ENCODE measurements at places on chromosomes 4 and X. TPM values are rescaled to one million over a fixed set of nuclear protein-coding genes. Genes with fewer than 3 reads are reported as not detected.

PHEX gene
- total RNA-seq, result 1.0 TPM

EGFL6 gene
- total RNA-seq, result not detected

SPANXN3 gene
- not detected for total RNA-seq

MFSD8 gene
- 12.8 TPM for total RNA-seq

GPC4 gene
- 6.4 TPM for total RNA-seq

RASL11B gene
- 0.07 TPM for total RNA-seq

CCNA2 gene
- 78.0 TPM for total RNA-seq

SLITRK4 gene
- total RNA-seq, result 2.3 TPM

FAM53A gene
- 3.1 TPM for total RNA-seq

LRAT gene
- 0.55 TPM for total RNA-seq

- no peaks in the 10 kb centered on the region for H3K27me3 ChIP-seq
- H3K4me3 ChIP-seq, result no peak overlapping the region
- no peak overlapping the region for H3K27ac ChIP-seq
- H3K36me3 ChIP-seq, result peaks cover 17% of the 10 kb centered on the region
- H3K4me1 ChIP-seq, result peaks cover 3% of the 10 kb centered on the region
Observed at GRCh38 chr4:94221916-94222315, 14.3 kb downstream of the SMARCAD1 start.

GRCh38 chr4:96131186-96131585 lies 291.3 kb downstream of the PDHA2 start:
- no peaks in the 10 kb centered on the region for H3K36me3 ChIP-seq
- H3K4me1 ChIP-seq, result no peaks in the 10 kb centered on the region
- H3K27ac ChIP-seq, result no peak overlapping the region
- no peak for DNase-seq

DNA sequence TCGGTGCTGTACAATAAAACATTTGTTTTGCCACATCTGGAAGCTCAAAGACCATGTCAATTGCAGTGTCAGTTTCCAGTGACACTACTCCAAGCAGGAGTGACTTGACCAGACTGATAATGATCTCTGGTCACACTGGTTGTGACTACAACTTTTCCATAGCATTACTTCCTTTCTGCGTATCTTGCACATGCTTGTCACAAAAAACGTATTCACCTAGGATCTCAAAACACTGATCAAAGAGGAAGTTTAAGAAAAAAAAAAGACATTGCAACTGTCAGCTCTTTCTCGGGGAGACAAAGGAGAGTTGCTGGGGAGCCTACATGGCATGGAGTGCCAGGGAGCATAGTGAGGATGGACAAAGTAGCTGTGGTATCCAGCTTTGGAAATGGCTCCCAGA lies 60.6 kb downstream of the OPHN1 start:
- H3K36me3 ChIP-seq, result no peaks in the 10 kb centered on the region
- no peak for DNase-seq
- H3K4me1 ChIP-seq, result no peaks in the 10 kb centered on the region
- H3K27ac ChIP-seq, result no peak overlapping the region

- no peak for DNase-seq
- no peaks in the 10 kb centered on the region for H3K4me1 ChIP-seq
- H3K4me3 ChIP-seq, result no peak overlapping the region
- H3K27ac ChIP-seq, result no peak overlapping the region
Observed at GRCh38 chr4:150318971-150319370, 240.7 kb downstream of the DCLK2 start.

GRCh38 chr4:138577145-138577544 lies 335.0 kb upstream of the SLC7A11 start:
- no peak overlapping the region for H3K27ac ChIP-seq
- H3K4me1 ChIP-seq, result no peaks in the 10 kb centered on the region
- no peaks in the 10 kb centered on the region for H3K27me3 ChIP-seq
- DNase-seq, result no peak
- H3K4me3 ChIP-seq, result no peak overlapping the region
- H3K36me3 ChIP-seq, result no peaks in the 10 kb centered on the region

DNA sequence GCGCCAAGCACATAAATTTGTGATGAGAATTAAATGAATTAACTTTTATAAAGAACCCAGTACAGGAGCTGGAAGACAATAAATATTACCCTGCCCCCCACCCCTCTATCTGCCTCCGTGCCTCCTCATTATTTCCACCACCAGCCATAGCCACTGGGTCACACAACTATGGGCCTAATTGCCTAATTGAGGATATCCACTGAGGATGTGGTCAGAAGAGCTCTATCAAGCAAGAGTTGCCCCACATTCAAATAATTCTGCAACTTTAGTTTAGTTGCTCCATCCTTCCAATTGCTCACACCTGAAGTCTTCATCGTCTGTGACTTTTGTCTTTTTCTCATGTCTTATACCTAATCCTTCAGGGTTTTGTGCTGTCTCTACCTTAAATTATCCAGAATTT lies 9.5 kb upstream of the CXCL8 start:
- no peaks in the 10 kb centered on the region for H3K27me3 ChIP-seq
- H3K4me3 ChIP-seq, result no peak overlapping the region
- no peak for DNase-seq
- no peaks in the 10 kb centered on the region for H3K36me3 ChIP-seq
- H3K4me1 ChIP-seq, result peaks cover 78% of the 10 kb centered on the region
- peak overlapping the region; percentile 97 for H3K27ac ChIP-seq

- H3K27me3 ChIP-seq, result no peaks in the 10 kb centered on the region
- no peaks in the 10 kb centered on the region for H3K36me3 ChIP-seq
- peak; percentile 42 for DNase-seq
- no peak overlapping the region for H3K27ac ChIP-seq
- no peak overlapping the region for H3K4me3 ChIP-seq
Observed at GRCh38 chrX:110383414-110383813, 24.8 kb downstream of the RTL9 start.

DNA sequence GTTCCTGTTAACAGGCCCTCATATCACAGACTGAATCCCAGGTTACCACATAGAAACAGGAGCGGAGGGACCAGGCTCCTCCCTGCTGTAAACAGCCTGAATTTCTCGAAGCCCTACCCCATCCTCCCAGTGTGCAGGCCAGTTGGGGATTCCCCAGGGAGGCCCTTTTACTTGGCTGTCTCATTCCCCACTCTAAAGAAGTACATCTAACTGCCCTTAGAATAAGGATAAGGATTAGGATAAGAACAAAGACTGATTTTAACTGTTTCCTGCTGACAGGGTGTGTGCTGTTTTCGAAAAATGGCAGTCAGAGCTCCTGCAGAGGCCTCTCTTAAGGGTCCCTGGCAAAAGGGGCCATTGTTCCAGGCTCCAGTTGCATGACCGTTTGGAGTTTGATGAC lies 133.7 kb downstream of the PAPSS1 start:
- no peaks in the 10 kb centered on the region for H3K4me1 ChIP-seq
- H3K36me3 ChIP-seq, result no peaks in the 10 kb centered on the region
- no peak overlapping the region for H3K4me3 ChIP-seq
- no peaks in the 10 kb centered on the region for H3K27me3 ChIP-seq
- no peak overlapping the region for H3K27ac ChIP-seq

DNA sequence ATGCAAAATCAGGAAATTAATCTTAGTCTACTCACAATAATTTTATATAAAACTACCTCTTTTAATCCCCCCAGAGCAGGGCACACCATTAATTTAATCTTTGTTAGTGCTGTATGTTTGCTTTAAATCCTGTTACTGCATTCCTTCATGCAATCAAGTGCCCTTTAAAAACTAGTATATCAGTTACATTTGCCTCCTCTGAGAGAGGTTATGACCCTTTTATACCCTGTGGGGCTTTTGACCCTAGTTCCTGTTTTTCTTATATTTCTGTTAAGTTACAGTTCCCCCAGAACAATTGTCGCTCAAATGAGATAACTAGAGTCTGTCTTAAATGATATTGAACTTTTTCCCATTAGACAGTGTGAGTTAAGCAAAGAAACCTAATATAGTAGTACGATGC lies 46.2 kb downstream of the GPC4 start:
- DNase-seq, result no peak
- no peaks in the 10 kb centered on the region for H3K36me3 ChIP-seq
- H3K4me3 ChIP-seq, result no peak overlapping the region
- no peaks in the 10 kb centered on the region for H3K4me1 ChIP-seq

- no peak overlapping the region for H3K4me3 ChIP-seq
- H3K36me3 ChIP-seq, result no peaks in the 10 kb centered on the region
- H3K27ac ChIP-seq, result no peak overlapping the region
- DNase-seq, result peak; percentile 54
- H3K27me3 ChIP-seq, result peaks cover 15% of the 10 kb centered on the region
Observed at GRCh38 chrX:138742217-138742616, 30.7 kb upstream of the FGF13 start.

- DNase-seq, result no peak
- H3K27ac ChIP-seq, result no peak overlapping the region
- no peak overlapping the region for H3K4me3 ChIP-seq
- no peaks in the 10 kb centered on the region for H3K36me3 ChIP-seq
- no peaks in the 10 kb centered on the region for H3K27me3 ChIP-seq
- no peaks in the 10 kb centered on the region for H3K4me1 ChIP-seq
Observed at GRCh38 chrX:148728901-148729300, 228.5 kb downstream of the AFF2 start.

DNA sequence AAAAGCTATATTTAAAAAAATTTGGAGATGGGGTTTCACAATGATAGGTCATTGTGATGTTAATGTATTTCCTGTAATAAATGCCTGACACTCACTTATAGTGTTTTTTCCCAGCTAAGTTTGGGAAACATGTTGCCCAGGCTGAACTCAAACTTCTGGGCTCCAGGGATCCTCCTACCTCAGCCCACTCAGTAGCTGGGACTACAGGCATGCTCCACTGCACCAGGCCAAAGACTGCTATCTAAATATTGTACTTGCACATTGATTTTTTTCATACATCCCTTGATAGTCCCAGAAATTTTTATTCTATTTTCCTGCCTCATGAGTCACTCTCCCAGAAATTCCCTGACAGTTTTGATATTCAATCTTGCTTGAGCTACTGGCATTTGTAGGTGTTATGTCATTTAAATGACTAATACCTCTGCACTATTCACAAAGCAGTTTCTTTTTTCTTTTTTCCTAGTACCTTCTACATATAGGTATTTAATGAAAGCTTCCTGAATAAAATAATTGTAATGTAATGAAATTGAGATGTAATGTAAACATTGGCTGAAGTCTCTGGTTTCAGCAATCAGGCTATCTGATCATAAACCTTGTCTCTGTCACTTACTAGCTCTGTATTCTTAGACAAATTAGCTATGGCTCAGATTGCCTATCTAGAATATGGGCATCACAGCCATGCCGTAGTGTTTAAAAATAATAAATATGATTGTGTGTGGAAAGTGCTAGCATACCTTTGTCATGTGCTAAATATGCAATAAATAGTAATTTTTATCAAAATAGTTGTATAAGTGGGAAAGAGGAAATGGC lies 1973.0 kb upstream of the AGA start:
- H3K27ac ChIP-seq, result peak overlapping the region; percentile 53
- DNase-seq, result peak; percentile 37

DNA sequence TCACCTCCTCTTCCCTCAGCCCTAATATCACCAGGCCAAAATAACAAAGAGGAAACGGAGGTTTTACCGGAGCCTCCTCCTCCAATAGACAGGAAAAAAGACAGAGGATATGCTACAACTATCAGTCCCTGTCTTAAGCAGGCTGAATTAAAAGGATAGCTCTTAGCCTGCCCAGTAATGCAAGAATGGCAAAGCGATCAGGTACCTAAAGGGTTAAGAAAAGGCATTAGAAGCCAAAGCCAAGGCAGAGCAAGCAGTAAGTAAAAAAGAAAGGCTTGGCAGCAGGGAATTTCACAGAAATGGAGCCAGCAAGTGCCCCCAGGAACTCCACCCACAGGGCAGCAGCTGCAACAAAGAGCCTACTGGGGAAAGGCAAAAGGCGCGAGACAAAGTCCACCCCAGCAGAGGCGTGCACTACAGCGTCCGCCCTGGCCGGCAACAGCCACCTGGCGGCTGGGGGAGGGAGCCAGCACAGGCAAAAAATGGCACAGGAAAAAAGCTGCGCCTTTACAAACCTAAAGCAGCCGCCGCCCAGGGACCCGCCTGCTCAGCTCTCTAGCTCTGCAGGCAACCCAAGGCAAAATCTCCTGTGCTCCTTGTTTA lies 220.6 kb upstream of the ZC4H2 start:
- no peaks in the 10 kb centered on the region for H3K36me3 ChIP-seq
- peak overlapping the region; percentile 50 for H3K4me3 ChIP-seq
- peak; percentile 44 for DNase-seq
- H3K27ac ChIP-seq, result no peak overlapping the region
- no peaks in the 10 kb centered on the region for H3K27me3 ChIP-seq
- H3K4me1 ChIP-seq, result no peaks in the 10 kb centered on the region

- H3K27me3 ChIP-seq, result no peaks in the 10 kb centered on the region
- H3K4me3 ChIP-seq, result no peak overlapping the region
- H3K27ac ChIP-seq, result no peak overlapping the region
- H3K4me1 ChIP-seq, result peaks cover 10% of the 10 kb centered on the region
- H3K36me3 ChIP-seq, result no peaks in the 10 kb centered on the region
- no peak for DNase-seq
Observed at GRCh38 chr4:7359400-7360062, 75.2 kb downstream of the PSAPL1 start.

- H3K4me1 ChIP-seq, result peaks cover 8% of the 10 kb centered on the region
- no peaks in the 10 kb centered on the region for H3K27me3 ChIP-seq
- H3K27ac ChIP-seq, result peak overlapping the region; percentile 17
- no peaks in the 10 kb centered on the region for H3K36me3 ChIP-seq
- peak; percentile 62 for DNase-seq
- H3K4me3 ChIP-seq, result peak overlapping the region; percentile 85
Observed at GRCh38 chr4:137125011-137125410, 407.3 kb downstream of the PCDH18 start.
